Gastroesophageal sphincter (tissue), 4 donors: ENCODE measurements at places on chromosomes 6 and 20.

DNA sequence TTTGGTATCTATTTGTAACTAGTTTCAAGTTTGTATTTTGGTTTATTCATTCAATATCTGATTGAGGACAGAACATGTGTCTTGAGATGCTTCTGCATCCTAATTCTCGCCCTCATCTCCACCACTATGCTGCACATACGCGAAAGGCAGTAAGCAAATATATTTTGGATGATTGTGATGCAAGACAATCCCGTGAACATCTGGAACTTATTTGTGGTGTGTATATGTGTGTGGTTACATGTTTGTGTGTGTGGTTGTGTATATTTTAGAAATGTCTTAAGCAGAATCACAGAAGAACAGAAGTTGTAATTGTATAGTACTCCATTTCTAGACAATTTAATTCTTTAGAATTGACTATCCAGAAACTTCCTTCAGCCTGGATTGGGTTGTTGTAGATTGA is 35.1 kb upstream of the RNF144B start:
- no peak for ATAC-seq

DNA sequence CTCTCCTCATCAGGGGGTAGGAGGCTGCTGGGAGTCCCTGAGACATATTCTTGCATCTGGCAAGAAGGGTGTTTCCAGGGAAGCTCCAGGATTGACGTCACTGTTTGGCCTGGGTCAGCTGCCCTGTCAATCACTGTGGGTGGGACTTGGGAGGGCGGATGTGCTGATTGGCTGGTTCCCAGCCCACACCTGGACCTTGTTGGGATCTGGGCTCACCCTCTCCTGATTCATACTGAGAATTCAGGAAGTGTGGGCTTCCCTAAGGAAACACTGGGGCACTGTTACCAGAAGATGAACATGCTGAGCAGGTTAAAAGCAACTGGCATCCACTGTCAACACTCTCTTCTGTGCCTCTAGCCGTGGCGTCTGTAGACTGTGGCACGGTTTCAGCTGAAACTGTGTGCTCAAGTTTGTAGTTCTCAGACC is 36.5 kb downstream of the CDH26 start:
- peak; percentile 50 for ATAC-seq

DNA sequence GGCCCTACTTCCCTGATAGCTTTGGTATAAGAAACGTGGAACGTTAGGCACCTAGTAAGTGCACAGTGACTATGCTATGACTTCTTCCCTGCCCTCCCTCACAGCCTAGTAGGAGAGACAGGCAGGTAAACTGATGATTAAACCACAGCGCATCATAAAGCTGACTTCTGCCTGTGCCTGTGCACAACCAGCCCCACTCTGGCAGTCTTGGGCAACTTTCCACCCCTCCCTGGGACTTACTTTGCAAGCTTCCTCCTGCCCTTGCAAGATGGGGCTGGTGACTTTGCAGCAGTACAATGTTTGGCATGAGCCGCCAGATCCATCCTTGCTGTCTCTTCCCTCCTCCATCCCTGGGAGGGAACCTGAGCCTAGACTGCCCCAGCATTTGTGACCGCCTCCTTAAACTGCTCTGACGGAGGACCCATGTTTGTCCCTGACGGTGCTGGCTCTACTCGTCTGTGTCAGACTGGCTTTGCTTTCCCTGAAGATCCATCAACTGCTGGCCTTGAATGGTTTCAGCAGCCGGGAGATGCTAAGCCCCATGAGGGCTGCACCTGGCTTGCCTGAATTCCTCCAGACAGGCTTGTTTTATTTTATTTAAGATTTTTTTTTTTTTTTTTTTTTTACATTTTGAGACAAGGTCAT is 36.1 kb downstream of the EFCAB8 start:
- ATAC-seq, result no peak

DNA sequence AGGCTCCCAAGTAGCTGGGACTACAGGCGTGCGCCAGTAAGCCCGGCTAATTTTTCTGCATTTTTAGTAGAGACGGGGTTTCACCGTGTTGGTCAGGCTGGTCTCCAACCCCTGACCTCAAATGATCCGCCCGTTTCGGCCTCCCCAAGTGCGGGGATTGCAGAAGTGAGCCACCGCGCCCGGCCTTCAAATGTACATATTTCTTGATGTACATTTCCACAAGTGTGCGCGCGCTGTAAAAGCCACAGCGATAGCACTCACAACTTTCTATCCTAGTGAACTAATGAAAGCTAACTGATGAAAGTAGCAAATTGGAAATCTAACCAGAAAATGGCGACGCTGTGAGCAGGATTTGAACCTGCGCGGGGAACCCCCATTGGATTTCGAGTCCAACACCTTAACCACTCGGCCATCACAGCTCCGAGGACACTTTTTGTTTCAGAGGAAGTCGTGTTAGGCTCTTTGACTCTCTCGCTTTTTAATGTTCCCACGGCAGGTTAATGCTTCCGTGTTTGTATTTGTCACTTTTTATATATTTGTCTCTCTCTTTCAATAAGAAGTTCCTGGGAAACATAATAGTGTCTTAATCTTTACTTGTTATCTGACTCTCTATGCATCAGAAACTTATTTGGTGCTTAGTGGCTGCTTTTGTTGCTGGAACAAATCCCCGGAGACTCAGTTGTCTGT is 199.4 kb upstream of the ZNF184 start:
- ATAC-seq, result no peak

GRCh38 chr6:106116125-106116832 is 30.1 kb downstream of the PRDM1 start:
- ATAC-seq, result no peak

DNA sequence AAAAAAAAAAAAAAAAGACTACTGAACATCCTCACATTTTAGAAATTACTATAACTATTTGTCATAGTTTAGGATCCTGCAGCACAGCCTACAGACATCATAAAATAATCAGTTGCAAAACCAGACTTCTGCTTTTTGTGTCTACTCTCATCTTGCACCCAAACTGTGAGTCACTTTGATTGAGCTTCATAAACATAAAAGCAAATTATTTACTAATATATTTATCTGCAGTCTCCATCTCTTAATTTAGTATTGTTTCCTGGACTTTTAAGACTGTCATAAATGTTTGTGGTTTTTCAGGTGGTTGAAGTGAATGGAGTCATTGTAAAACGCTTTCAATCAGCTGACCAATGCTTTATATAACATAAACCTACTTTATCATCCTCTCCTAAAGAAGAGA is 14.8 kb upstream of the CALHM6 start:
- ATAC-seq, result no peak

DNA sequence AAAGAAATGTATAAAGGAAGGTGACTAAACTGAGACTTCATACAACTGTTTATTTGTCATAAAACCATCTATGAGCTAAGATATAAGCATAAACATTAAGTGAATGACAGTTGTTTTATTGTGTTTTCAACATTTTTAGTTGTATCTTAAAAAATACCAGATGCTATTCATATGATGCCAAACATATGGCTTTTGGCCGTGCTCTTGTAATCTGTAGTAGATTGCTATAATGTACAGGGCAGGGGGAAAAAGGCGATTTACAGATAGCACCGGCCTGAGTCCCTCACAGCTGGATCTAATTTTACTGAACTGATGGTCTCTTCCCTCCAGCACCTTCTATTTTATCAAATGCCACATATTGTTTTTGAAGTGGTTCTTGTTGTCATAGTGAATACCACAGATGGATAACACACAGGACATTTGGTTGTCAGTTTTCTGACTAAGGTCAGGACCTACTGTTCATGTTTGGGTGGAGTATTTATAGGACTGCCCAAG is 48.2 kb downstream of the CENPW start:
- ATAC-seq, result no peak

DNA sequence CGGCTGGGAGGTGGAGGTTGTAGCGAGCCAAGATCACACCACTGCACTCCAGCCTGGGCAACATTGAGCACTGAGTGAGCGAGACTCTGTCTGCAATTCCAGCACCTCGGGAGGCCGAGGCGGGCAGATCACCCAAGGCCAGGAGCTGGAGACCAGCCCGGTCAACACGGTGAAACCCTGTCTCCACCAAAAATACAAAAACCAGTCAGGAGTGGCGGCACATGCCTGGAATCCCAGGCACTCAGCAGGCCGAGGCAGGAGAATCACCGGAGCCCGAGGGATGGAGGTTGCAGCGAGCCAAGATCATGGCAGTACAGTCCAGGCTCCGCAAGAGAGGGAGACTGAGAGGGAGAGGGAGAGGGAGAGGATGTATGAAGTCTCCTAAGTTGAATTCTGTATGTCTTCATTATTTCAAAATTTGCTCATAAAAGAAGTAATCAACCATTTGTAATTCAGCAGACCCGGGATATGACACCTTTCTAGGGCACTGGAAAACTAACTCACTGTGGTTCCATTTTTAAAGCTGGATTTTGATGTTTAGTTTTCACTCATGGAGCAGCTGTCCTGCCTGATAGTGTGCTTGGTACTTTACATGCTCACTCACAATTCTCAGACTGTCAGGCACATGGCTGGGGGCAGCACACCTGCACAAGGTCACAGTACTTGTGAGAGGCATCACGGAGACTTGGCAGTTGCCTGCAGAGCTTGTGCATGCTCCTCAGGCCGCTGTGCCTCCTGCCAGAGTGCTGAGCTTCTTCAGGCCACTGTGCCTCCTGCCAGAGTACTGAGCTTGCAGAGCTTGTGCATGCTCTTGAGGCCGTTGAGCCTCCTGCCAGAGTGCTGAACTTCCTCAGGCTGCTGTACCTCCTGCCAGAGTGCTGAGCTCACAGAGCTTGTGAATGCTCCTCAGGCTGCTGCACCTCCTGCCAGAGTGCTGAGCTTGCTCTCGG is 106.2 kb downstream of the ERMARD start:
- ATAC-seq, result no peak

GRCh38 chr6:39897698-39898097 is 36.6 kb downstream of the MOCS1 start:
- no peak for ATAC-seq

GRCh38 chr6:128725271-128726233 is 157.4 kb upstream of the LAMA2 start:
- ATAC-seq, result no peak

DNA sequence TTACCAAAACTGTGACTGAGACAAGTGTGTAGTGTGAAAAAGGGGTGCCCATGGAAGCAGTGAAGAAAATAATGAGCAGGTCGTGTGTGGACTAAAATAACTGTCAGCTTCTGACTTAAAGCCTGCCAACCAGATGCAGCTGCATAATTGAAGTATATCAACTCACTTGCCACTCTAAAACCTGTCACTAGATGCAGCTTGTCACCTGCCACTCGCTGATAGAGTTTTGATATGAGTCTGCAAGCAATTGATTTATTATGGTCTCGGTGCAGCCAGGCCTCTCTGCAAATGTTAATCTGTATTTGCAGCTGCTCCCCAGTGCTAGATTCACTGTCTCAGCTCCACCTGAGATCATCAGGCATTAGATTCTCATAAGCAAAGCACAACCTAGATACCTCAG is 1090.0 kb upstream of the EYS start:
- no peak for ATAC-seq

- ATAC-seq, result peak; percentile 57
Observed at GRCh38 chr6:169229615-169230321, 23.9 kb downstream of the THBS2 start.

- ATAC-seq, result no peak
Observed at GRCh38 chr20:63930971-63931553, 25.2 kb downstream of the UCKL1 start.

GRCh38 chr20:31788578-31788977 is 30.6 kb upstream of the MYLK2 start:
- no peak for ATAC-seq

GRCh38 chr6:3318226-3318625 is 59.5 kb downstream of the PSMG4 start:
- ATAC-seq, result no peak

- ATAC-seq, result peak; percentile 98
Observed at GRCh38 chr6:13614926-13615791, at the start of gene NOL7. NOL7 (plus strand) TSS chr6:13615335; CDS start chr6:13615359, 24 bp downstream.
